Stimulated activated CD4-positive, alpha-beta T cell treated with anti-CD3 and anti-CD28 coated beads, Interleukin-15, amount 100 ng/mL, for 48 hours (primary cell): ENCODE measurements at places on chromosomes 5 and 9.

GRCh38 chr5:135130261-135131215 lies 96.5 kb upstream of the PITX1 start:
- no peak for DNase-seq

DNA sequence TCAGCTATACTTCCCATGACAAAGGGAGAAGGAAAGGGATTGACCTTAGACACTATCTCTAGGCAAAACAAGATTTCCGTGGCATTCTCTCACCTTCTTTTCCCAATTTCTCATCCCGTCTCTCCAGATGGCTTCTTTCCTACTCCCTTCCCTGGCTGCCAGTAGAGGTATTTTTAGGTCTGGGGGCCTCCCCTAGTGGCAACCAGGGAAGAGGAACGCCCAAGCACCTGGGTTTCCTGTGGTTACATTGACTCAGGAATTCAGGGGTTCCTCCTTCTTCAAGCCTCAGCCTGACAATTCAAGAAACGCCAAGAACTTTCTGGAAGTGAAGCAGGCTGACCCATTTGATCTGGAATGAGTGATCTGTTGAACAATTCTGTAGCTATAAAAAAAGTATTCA lies 111.5 kb upstream of the OSMR start:
- no peak for DNase-seq

DNA sequence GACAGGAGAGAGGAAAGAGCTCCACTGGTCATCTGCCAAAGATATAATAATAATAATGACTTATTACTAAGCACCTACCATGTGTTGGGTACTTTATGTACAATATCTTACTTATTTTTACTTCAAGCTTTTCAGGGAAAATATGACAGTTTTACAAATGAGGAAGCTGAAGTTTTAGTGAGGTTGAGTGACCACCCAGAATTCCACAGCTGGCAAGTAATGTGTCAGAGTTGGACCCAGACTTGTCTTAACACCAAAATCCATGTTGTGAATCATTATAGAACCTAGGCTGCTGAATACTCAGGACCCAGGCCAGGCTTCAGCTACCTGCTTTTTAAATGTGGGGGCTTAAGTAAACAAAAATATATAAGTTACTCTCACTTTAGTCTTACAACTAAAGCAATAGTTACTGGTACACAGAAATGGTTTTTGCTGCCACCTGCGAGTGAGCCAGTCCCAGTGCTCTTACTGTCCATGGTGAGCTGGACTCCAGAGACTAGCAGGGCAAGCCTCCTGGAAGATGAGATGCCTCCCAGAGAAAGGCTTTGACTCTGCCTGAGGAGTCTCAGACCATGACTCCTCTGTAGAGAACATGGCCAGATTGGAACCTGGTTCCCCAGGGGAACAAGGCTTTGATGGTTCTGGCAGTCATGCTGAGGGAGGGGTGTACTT lies 29.9 kb downstream of the RUSC2 start:
- no peak for DNase-seq

DNA sequence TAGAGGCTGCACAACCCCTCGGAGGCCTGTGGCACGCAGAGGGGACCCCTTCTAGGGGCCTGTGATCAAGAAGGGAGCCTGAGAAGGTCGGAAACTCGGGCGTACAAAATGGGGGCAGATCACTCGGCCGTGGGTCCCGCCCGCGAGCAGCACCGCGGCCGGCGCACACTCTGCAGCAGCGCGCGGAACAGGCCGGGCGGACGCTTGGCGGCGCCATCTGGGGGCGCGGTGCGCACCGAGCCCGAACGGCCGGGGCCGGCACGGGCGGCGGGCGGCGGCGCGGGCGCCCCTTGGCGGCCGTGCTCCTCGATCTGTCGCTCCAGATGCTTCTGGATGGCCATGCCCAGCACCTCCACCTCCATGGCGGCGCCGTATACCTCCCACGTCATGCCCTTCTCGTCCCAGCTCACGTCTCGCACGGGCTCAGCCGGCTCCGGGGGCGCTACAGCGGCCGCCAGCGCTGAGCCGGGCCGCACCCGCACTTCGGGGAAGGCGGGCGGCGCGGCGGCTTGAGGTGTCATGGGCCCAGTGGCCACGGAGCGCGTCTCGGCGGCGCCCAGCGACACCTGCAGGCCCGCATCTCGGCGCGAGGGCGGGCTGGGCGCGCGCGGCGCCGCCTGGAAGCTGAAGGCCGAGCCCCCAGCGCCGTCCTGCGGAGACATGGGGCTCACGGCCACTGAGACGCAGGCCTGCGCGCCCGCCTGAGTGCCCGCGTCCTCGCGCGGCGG lies 13.1 kb downstream of the GPRIN1 start:
- DNase-seq, result peak; percentile 55

GRCh38 chr9:133631111-133631510 lies 5.1 kb upstream of the DBH start:
- DNase-seq, result no peak
